ENCODE measurements at places on chromosomes 2 and 18.

- DNase-seq, result peak; percentile 86
Measured at GRCh38 chr2:31675485-31675901, 94.8 kb upstream of the SRD5A2 start.

- DNase-seq, result no peak
Measured at GRCh38 chr2:148643421-148643820, 1.1 kb upstream of the EPC2 start.

DNA sequence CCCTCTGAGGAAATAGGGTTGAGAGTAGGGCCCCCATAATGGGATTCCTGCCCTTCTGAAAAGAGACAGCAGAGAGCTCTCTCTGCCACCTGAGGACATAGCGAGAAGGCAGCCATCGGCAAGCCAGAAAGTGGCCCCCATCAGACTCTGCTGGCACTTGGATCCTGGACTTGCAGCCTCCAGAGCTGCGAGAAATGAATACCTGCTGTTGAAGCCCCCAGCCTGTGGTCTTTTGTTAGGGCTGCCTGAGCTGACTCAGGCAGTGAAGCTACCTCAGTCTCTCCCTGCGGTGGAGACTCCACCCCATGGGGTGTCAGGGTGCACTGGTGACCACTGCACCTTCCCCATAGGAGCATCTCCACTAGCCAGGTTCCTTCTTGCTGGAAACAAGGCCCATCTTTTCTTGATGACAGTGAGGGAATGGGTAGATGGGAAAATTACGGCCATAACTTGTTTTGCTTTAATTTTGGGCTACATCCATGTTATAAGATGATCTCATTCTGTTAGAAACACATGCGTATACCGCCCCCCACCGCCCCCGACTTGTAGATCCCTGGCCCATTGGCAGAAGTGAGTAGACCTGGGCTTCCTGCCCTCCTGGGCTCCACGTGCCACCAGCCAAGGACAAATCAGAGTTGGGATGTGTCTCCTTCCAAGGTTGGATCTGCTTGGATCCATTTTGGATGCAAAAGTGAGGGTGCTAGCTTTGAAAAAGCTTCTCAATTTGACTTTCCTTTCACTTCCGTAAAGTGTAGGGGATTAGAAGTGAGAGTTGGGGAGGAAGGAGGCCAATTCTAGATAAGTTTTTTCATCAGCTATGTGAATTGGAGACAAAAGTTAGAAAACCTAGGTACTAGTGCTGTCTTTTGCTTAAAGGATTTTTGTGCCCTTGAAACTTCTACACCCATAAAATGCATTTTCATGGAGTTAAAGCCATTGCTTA is 42.9 kb downstream of the NCK2 start:
- DNase-seq, result no peak

GRCh38 chr2:47539228-47539627 is 136.3 kb downstream of the MSH2 start:
- DNase-seq, result no peak

- no peak for DNase-seq
Measured at GRCh38 chr2:215899141-215900074, 113.9 kb downstream of the MREG start.

GRCh38 chr18:46445522-46446313 is 211.3 kb downstream of the LOXHD1 start:
- no peak for DNase-seq

- peak; percentile 81 for DNase-seq
Measured at GRCh38 chr2:121309801-121310200, 24.8 kb upstream of the TFCP2L1 start.

DNA sequence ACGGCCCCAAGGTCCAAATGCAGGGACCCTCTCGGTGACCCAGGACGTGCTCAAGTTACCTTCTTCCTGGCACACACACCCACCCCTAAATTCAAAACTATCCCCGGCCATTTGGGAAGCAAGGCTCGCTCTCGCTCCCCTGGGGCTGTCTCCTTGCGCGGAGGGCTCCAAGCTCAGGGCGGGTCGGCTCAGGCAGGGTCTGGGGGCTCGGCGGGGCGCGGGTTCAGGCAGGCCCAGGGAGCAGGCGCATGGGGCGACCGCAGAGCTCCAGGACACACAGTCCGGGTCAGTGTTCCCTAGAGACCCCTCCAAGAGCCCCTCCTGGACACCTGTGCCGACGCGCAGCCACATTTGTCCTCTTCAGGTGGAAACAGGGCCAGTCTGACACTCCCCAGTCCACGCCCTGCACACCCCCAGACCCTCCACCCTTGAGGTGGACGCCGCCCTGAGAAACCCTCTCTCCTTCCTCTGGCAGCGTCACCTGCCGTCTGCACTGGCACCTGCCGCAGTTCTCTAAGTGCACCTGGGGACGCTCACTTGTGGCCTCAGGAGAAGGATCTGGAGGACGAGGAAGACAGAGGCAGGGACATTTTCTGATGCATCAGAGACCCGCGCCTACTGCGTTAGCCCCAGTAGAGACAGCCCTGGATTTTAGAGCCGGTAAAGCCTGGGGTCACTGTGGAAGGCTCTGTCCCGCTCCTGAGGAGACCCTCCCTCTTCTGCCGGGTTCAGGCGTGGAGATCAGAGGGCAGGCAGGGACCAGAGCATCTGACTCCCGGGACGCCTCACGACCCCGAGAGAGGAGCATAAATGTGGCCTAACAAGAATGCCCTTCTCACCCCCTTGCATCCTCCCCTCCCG is 138.8 kb downstream of the TWIST2 start:
- DNase-seq, result no peak

- DNase-seq, result no peak
Measured at GRCh38 chr2:165162466-165162865, 41.4 kb downstream of the SCN3A start.

GRCh38 chr2:21067859-21068537 is 24.1 kb upstream of the APOB start:
- DNase-seq, result peak; percentile 38

DNA sequence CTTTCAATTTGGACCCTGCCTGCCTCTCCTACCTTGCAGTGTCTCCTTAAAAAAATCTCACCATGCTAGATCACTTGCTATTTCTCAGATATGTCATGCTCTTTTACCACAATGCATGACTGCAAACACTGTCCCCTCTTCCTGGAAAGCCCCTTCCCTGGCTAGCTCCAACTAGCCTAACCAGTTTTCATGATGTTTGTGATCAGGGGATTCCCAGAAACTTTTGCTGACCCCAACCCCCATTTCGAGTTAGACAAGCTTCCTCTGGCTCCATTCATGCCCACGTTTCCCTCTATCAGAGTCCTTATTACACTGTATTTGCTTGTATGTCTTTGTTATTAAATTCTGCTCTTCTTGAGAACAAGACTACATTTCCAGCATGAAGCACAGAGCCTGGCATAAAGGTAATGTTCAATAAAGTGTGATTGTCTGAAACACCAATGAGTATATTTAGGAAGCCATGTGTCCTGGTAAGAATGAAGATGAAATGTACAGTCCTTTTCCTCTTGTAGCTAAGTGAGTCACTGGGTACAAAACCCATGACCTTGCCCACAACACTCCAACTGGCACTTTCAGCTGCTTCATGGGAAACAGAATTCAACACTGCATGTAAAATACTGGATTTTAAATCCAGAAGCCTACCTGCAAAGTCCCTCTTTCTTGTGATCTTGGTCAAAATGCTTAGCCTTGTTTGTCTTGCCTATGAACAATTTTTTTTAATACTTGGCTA is 62.0 kb upstream of the ATL2 start:
- no peak for DNase-seq
